Stimulated activated CD4-positive, alpha-beta T cell treated with anti-CD3 and anti-CD28 coated beads, Interleukin-1b, Interleukin-23, amount 100 ng/mL, for 1 hour (primary cell): ENCODE measurements at places on chromosomes 16 and 17.

- DNase-seq: no peak
These were observed 17.6 kb downstream of the MAPK8IP3 start for GRCh38 chr16:1723450-1724147.

DNA sequence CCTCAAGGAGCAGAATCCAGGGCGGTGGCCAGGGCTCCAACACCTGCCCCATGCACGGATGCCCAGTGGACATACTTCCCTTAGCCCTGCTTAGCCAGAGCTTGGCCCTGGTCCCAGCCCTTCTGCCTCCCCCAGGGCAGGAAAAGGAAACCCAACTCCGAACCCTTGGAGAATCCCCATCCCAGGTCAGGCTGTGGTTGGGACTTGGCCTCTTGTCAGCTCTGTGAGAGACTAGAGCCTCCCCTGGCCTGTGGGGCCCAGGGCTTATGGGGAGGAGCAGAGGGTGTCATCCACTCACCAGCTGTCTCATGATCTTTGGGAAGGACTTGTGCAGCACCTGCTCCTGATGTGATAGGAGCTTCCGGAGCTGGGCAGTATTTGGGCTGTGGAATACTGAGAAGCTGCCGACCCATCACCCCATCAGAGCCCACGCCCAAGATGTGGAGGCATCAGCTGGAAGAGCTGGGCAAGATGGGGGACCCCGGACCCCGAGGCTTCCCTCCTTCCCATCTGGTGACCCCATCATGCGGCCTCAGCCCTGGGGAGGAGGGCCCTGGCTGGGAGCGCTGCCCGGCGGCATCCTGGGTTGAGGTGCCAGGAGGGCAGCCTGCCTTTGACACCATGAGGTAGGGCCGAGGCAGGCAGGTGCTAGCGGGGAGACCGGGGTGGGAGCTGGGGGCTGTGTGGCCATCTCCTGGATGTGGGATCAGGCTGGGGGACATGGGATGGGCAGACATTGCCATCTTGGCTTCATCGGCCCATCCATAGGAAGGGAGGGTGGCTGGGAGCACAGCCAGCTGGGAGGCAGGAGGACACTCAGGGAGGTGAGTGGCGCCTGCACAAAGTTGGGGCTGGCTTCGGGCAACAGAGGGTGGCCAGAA is 45.1 kb downstream of the TNFRSF13B start:
- DNase-seq: no peak

DNA sequence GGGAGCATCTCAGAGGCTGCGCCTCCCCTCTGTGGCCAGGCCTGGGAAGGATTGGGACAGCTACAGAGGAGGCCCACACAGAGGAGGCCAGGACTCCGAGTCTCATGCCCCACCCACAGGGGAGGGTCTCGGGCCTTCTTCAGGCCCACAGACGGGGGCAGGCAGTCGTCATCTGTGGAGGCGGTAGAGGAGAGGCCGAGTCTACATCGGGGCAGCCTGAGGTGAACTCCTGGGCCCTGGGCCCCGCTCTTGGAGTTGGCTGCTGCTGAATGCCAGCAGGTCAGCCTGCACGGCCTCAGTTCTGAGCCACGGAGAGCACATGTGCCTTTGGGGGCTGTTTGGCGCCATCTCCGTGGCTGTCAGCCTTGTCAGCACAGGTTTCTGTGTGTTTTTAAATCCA is 8.1 kb upstream of the NUDT16L1 start:
- DNase-seq: no peak

GRCh38 chr17:4913994-4914393 is 11.1 kb upstream of the CHRNE start:
- no peak for DNase-seq

DNA sequence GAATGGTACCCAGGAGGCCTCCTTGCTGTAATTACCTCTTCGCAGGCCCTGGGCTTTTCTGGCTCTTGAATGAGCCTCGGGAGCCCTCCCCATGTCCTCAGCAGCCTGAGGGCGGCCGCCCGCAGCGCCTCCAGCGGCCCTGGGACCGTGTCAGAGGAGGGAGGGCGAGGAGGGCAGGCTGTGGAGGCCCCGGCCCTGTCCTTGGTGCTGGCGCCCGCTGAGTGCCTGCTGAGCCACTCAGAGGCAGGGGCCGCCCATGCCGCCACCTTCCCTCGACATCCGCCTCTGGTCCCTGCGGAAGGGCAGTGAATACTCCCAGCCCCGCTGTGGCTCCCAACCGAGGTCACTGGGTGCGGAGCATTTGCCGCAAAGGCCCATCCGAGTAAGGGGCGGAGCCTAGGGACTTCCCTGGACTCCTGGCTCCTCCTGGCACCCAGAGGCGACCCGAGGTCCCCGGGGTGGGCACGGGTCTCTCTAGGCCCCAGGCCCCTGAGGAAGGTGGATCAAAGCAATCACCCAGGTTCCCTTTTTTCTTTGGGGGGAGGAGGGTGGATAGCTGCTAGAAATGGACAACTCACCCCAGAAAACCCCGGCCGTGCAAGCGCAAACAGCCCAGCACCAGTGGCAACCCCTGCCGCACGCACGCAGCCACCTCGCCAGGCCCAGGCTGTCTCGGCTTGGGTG is 2.8 kb downstream of the RBFOX3 start:
- no peak for DNase-seq
